GM12891 (cell line): ENCODE measurements at places on chromosomes 16 and 17.

- DNase-seq, result no peak
Observed at GRCh38 chr16:70391881-70392481, 45.3 kb downstream of the DDX19A start.

DNA sequence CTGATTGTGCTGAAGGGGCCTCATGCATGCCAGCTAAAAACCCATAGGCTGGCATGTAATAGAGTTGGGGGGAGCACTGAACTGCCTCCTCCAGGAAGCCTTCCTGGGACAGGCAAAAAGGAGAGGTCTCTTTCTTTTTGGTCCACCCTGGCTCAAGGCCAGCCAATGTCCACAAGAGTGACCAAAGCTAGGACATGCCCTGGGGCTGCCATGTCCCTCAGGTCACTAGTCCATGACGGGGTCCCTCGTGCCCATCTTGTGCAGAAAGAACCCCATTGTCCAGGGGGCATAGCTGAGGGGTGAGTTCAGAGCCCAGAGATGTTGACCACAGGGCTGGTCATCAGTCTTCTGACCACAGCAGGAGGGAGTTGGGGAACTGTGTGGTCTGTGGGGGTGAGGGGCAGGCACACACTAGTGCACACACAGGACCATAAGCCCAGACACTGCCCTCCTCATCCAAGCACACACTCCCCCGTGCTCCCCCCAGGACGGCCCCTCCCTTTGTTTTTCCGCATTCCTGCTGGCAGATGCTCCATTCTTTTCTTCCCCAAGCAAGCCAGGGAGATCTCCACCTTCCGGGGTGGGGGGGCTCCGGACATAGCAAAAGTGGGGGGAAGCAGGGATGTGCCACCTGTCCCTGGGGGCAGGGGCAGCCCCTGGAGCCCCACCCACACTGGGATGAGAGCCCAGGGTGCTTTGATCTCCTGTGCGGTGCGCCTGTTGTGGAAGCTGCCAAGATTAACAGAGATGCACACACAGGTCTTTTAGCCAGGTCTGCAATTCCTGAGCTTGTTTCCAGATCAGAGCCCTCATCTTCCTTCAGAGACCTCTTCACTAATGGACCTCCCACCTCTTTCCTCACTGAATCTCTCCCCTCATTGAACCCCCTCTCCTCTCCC, 25.2 kb upstream of the PHB1 start:
- no peak for DNase-seq

DNA sequence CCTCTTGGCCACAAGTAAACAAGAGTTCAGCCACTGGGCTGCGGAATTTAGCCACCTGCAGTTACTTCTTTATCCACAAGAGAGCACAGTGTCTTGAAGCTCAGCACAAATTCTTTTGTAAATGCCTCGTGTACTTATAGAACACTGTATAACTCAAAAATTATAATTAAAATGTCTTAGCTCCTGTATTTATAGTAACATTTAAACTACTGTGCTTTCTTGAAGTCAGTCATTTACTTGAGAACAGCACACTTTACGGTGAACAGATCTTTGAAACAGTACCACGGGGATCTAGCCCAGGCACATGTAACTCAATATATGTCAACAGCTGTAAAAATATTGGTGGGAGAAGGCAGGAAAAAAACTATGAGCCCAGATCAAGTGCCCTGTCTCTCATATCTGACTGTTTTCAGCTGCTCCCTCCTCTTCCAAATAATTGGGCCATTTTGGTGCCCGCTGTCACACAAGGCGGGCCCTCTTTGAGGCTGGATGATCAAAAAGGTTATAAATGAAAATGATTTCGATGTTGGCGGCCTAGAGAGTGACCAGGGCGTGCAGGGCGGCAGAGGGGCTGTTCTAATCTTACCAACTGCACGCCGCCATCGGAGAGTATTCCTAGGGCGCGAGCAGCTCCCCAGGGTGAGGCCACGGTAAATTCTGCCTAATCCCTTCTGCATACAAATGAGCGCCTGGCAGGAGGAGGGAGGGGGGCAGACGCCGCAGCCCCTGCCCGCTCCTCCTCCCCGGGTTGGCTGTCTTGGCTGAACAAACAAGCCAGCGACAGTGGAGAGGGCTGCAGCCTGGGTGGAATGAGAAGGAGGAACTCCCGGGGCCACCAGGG, 183.2 kb downstream of the C16orf78 start:
- no peak for DNase-seq

DNA sequence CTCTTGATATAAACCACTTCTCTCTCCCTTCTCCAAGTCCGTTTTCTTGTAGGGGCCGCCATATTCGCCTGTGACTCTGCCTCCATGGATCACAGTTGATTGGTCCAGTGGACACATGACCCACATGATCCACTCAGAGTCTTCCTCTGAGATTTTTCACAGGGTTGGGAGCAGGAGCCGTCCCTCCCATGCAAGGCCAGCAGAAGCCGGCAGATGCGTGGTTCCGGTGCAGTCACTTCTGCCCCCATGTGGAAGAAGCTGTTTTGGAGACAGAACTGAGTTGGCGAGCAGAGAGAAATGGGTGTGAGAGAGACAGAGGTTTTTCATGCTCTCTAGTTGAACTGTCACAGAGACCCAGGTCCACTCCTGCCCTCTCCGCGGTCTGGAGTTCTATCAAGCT, 83.3 kb downstream of the C16orf95 start:
- no peak for DNase-seq

DNA sequence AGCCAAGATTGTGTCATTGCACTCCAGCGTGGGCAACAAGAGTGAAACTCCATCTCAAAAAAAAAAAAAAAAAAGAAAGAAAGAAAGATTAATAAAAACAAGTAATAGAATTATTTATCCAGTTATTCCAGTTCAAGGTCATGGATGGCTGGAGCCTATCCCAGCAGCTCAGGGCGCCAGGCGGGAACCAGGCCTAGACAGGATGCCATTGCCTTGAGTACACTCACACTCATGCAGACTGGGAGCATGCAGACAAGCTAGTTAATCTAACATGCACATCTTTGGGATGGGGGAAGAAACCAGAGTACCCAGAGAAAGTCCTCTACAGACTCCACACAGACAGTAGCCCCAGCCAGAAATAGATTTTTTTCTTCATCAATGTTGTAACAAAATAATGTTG, 17.9 kb downstream of the PDP2 start:
- no peak for DNase-seq

GRCh38 chr16:84239141-84239769, 557 bp downstream of the KCNG4 start:
- DNase-seq, result no peak

DNA sequence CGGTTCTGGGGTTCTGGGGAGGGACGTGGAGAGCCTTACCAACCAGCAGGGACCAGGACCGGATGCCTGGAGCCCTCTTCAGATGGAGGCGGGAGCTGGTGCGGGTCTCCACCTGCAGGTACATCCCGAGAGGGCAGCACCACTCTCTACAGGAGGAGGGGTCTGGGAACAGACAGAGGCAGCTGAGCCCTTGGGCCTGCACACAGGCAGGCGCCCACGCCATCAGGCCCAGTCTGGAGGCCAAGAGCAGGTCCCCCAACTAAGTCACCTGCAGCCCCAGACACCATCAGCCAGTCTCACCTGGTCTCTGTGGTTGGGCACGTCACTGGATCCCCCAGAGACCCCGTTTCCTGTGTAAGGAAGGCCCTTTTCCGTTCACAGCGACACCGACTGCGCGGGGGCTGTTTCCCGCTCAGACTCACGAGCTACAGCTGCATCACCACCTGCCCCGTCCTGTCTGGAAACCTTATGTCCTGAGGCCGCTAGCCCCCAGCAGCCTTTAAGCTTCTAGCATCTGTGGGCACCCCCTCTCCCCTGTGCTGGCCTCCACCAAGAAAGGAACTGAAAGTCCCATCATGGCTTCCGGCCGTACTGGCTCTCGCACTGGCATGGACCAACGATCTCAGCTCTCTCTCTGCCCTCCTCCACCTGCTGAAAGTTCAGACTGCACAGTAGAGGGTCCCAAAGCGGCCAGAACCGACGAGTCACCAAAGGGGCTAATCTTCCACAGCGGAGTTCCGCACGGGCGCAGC, 1.2 kb downstream of the CYBC1 start:
- DNase-seq, result peak; percentile 66

GRCh38 chr16:684961-685696, 995 bp upstream of the JMJD8 start:
- DNase-seq, result no peak

- no peak for DNase-seq
Observed at GRCh38 chr16:63461248-63461841, 1425.1 kb upstream of the CDH8 start.
